ENCODE measurements at places on chromosomes 5 and 9.

DNA sequence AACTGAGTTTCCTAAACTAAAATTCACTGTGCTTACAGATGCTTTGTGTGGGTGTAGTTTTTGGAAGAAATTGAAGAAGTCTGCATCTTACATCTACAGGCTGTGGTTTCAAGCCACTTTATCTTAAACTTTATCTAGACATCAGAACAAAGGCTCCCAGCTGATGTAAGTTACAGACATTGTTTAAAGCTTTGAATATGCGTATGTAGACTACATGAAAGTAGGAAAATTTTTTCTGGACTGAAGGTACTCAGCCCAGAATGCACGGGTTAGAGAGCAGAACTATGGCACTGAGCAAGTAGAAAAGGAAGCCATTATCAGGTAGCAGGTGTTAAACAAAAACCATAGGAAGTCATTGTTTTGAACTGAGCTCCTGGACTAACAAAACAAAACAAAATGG, 185.4 kb downstream of the TTC39B start:
- DNase-seq, result no peak

DNA sequence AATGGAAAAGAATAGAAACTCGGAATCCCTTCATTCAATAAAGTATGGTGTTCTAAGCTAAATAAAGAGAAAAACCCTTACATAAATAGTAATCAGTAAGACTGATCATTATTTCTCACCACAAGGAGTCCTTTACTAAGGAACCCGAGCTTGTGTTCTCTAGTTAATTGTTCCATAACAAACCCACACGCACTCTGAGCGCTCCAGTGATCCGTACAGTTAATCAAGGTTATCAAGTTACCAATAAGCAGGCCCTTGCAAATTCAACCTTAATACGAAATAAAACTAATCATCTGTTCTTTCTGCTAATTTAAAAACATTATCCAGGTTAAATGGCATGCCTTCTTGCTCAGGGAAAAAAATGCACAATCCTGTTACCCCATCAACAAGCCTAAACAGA, 224.4 kb downstream of the FRMD3 start:
- DNase-seq, result no peak

DNA sequence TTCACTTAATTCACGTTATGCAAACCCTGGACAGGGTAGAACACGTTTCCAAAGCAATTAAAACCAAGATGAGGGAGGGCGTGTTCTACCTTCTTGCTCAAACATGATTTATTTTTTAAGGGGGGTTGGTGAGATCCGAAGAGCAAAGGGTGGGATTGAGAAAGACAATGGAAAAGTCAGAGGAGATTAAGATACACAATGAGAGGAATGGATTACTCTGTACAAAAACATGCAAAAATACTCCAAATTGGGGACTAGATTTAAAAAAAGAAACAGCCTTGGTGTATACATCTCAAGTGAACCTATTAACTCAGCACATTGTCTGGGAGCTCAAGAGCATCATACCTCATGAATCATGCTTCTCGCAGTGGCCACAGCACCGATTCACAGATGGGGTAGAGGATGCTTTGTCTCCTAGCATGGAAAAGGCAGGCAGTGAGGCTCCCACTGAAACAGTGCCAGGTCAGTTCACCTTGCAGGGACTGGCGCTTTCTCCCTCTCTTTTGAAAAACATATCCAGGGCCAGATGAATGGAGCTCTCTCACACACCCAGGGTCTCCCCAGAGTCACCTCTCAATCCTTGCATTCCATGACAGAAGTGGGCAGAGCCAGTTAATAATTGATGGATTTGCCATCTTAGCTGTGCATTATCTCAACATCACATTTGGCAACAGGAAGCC, 459.7 kb downstream of the BNC2 start:
- DNase-seq, result no peak

GRCh38 chr5:37951946-37952721, 112.3 kb upstream of the GDNF start:
- no peak for DNase-seq

DNA sequence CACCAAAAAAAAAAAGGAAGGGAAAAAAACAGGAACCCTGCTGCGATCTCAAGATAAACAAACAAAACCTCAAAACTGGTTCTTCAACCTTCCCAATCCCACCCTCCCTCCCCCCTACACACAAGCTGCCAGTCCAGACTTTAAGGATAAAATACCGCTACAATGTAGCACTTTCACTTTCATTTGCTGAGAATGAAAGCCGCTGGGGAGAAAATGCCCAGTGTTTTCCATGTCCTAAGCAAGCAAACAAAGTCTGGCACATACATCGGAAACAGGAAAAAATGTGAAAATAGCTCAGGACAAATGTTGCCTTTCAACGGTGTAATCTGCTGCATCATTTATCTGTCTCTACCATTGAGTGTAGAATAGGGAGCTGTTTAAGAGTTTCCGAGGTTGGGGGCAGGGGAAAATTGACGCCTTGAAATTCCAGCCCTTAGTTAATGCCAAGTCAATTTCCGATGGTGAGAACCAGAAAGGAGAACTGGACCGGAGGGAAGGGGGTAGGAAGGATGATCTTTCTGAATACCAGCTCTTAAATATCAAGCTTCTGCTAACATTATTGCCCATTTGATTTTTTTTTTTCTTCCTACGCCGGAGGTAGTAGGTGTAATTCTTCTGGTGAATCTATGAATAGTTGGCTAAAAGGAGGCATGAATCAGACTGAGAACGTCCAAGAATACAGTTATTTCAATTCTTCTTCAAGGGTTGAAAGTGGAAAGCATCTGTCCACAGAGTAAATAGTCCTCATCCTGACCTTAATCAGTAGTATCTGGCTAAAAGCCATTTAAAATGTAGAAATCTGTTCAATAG, 1.2 kb upstream of the ADAMTS6 start:
- DNase-seq, result no peak

- no peak for DNase-seq
Measured at GRCh38 chr5:149434162-149435014, 55.3 kb upstream of the IL17B start.

DNA sequence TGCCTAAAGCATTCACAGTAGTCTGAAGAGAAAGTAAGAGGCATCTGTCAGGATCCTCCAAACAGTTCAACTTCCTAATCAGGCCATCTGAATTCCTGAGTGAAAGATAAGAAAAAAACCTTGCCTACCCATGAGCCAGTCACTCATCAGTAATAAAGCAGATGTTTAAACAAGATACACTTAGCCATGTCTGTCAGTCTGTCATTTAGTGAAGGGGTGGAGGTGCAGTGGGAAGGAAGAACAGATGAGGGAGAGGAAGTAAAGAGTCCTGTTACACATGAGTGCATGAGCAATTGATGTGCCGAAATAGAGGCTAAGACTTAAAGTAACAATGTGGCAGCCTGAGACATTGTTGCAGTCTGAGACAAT, 29.9 kb upstream of the DMRTA1 start:
- DNase-seq, result no peak

GRCh38 chr9:113957821-113958341, 81.8 kb downstream of the ZNF618 start:
- no peak for DNase-seq
